H7 (cell line): ENCODE measurements at places on chromosomes 3 and 15. TPM values are rescaled to one million over a fixed set of nuclear protein-coding genes. Genes with fewer than 3 reads are reported as not detected.

LARP6 gene
- total RNA-seq = 22.9 and 25.1 TPM in 2 replicates

CRABP1 gene
- total RNA-seq = 744 and 864 TPM in 2 replicates

LAMB2 gene
- total RNA-seq = 81.1 and 87.3 TPM in 2 replicates

GPR160 gene
- 15.4 and 33.1 TPM in 2 replicates for total RNA-seq

GPR62 gene
- 0.14 TPM in 1 of 2 replicates, not detected in the other for total RNA-seq

PARP15 gene
- not detected in 2 replicates for total RNA-seq

CCRL2 gene
- total RNA-seq = not detected in 2 replicates

FANCD2OS gene
- not detected in 2 replicates for total RNA-seq

GOLGA8T gene
- total RNA-seq = 0.35 and 1.1 TPM in 2 replicates

FSTL1 gene
- total RNA-seq = 318 and 343 TPM in 2 replicates

PAQR9 gene
- total RNA-seq = 0.21 and 0.63 TPM in 2 replicates

CEP97 gene
- 9.2 and 13.0 TPM in 2 replicates for total RNA-seq

NANOGP8 gene
- total RNA-seq = 221 and 310 TPM in 2 replicates

C15orf39 gene
- 35.9 and 37.1 TPM in 2 replicates for total RNA-seq

FEZF2 gene
- total RNA-seq = 0.14 TPM in 1 of 2 replicates, not detected in the other

ADAMTS17 gene
- 0.55 and 2.3 TPM in 2 replicates for total RNA-seq

CIDEC gene
- total RNA-seq = not detected in 2 replicates

CCR8 gene
- total RNA-seq = 0.15 TPM in 1 of 2 replicates, not detected in the other
